ENCODE measurements at places on chromosomes 5 and 9. TPM values are rescaled to one million over a fixed set of nuclear protein-coding genes. Genes with fewer than 3 reads are reported as not detected.
A peak's percentile ranks its signal among the peaks of the same experiment; 100 is the strongest.

DNA sequence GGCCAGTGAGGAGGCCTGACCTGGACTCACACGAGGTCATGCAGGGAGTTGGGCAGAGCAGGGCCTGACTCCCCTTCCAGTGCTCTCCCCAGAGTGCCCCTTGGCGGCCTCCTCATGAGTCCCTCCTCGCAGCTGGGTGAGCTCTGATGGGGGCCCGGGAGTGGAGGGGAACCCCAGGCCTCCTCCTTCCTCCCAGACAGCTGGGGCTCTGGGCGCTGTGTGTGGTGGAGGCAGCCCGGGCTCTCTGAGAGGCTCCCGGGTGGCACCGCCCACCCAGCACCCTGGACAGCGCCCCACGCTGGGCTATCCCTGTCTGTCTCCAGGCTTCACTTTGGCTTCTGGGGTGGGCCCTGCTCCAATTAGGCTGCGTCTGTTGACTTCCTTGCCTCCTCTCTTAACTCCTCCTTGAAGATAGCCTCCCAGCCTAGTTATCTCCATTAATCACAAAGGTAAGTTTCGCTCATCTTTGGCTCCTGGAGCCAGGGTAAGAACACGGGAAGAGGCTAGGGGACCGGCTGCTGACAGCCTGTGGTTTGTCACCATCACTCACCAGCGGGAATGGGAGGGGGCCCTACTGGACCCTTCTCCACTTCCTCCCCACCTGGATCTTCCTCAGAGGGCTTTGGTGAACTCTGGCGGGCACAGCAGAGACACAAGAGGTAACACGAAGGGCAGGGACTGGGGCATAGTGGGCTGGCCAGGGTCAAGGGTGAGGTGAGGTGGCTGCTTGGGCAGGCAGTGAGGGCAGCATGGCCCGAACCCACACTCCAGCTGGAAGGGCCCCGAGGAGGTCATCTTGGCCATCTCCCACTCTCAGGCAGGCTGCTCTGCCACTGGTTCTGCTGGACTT, 13.1 kb downstream of the PSD2 start:
- DNase-seq = no peak

- no peak for DNase-seq
Observed at GRCh38 chr5:41768692-41769091, 101.5 kb downstream of the OXCT1 start.

GRCh38 chr5:1008451-1009358, at the start of gene NKD2:
Gene NKD2 (plus strand): TSS chr5:1008802. CDS start chr5:1009058, 256 bp downstream.
- DNase-seq = peak; percentile 0

DNA sequence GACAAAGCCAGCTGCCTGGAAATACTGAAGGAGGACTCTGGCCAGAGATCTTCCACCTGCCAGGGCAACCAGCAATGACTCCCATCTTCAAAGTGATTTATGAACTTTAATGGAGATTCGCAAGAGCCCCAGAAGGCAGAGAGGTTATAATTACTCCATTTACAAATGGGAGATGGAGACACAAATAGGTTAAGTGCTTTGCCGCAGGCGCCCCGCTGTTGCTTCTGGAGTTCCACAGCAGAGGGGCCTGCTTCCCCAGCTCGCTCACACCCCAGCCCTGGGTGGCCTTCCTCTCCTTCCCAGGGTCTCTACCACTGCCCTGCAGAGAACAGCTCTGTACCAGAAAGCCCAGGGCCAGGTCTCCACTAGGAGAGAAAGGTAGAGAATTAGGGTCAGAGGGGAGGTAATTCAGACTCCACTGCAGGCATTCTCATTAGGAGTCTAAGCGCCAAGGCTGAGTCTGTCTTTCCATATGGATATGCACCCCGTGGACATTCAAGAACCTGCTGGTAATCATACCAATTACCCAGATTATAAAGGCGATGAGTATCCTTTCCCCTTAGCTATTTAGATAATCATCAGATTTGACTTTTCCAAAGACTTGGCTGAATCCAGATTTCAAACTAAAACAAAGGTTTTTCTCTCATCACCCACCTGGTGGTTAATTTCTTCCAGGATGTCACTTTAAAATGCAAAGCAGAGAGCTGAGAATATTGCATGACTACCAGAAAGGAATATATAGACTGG, 157.6 kb upstream of the TUT7 start:
- DNase-seq = no peak

DNA sequence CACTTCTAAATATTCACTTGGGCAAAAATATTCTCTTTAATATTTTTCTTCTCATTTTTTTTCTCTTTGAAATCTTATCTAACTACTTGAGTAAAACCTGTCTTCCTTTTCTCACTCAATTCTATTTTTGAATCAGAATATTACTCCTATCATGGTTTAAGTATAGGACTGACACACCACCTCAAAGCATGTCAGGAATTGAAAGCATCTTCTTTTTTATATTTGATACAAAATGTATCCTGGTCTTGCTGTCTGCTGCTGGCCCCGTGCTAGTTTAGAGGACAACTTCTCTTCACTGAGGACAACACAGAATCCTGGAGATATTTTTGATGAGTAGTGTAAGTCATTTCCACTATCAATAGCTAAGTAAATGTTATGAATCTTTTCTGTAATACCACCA, 383.6 kb downstream of the GADD45G start:
- DNase-seq = no peak

GRCh38 chr5:1525624-1526189, 1.9 kb upstream of the LPCAT1 start:
- no peak for DNase-seq

Gene OR2K2
- total RNA-seq = not detected

All from thoracic aorta (tissue), 2 donors.